Stimulated activated naive B cell treated with anti-CD40 and anti-IgM and Interleukin-4, amounts not matched to agents 10 μg/mL and 1 μg/mL and 100 μg/mL, for 72 hours (primary cell): ENCODE measurements at places on chromosomes 12 and 14.
A peak's percentile ranks its signal among the peaks of the same experiment; 100 is the strongest.

DNA sequence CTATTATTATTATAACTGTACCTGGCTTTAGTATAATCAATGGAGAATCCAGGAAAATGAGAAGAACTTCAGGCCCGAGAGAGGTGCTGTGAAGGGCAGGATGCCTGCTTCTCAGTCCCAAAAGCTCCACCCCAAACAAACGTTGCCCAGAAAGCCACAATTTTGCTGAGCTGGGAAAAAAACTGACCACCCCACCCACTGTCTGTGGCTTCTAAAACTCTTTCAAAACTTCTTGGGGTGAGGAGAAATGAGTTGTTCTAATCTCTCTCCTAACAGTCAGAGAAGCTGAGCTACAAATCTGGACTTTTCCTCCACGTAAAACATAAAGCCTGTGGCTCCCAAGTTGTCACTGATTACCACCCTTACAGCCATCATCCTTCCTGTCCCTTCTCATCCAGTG is 13.4 kb downstream of the VDR start:
- H3K36me3 ChIP-seq, result peaks cover 70% of the 10 kb centered on the region
- peaks cover 5% of the 10 kb centered on the region for H3K27me3 ChIP-seq
- no peak overlapping the region for H3K4me3 ChIP-seq
- no peak for DNase-seq
- peak overlapping the region; percentile 73 for H3K27ac ChIP-seq

GRCh38 chr12:120988658-120989057 is 10.3 kb downstream of the HNF1A start:
- no peak overlapping the region for H3K27ac ChIP-seq
- H3K36me3 ChIP-seq, result peaks cover 3% of the 10 kb centered on the region
- H3K4me1 ChIP-seq, result no peaks in the 10 kb centered on the region
- H3K4me3 ChIP-seq, result no peak overlapping the region
- H3K27me3 ChIP-seq, result peaks cover 4% of the 10 kb centered on the region

GRCh38 chr12:79961411-79961810 is 26.5 kb upstream of the PPP1R12A start:
- no peaks in the 10 kb centered on the region for H3K36me3 ChIP-seq
- H3K4me3 ChIP-seq, result no peak overlapping the region
- H3K4me1 ChIP-seq, result no peaks in the 10 kb centered on the region
- no peak for DNase-seq
- H3K27ac ChIP-seq, result no peak overlapping the region

GRCh38 chr14:78227248-78228077 is 57.3 kb downstream of the NRXN3 start:
- H3K36me3 ChIP-seq, result no peaks in the 10 kb centered on the region
- H3K27ac ChIP-seq, result no peak overlapping the region
- peaks cover 8% of the 10 kb centered on the region for H3K27me3 ChIP-seq

- no peak overlapping the region for H3K27ac ChIP-seq
- H3K27me3 ChIP-seq, result no peaks in the 10 kb centered on the region
- peaks cover 71% of the 10 kb centered on the region for H3K4me1 ChIP-seq
- H3K36me3 ChIP-seq, result peaks cover 8% of the 10 kb centered on the region
These were observed 4.9 kb downstream of the SLC48A1 start for GRCh38 chr12:47777741-47778558.

DNA sequence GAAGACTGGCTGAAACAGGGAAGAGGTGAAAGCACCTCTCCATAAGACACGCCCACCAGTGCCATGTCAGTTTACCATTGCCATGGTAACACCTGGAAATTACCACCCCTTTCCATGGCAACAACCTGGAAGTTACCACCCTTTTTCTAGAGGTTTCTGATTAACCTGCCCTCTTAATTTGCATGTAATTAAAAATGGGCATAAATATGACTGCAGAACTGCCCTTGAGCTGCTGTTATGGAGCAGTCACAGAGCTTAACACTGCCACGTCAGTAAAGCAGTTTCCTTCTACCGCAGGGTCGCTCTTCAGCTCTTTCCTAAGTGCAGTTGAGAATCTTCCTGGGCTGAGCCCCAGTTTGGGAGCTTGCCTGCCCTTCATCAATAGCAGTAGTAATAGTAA is 55.2 kb downstream of the RASSF3 start:
- peaks cover 2% of the 10 kb centered on the region for H3K36me3 ChIP-seq
- H3K4me3 ChIP-seq, result peak overlapping the region; percentile 45
- no peaks in the 10 kb centered on the region for H3K27me3 ChIP-seq
- H3K27ac ChIP-seq, result peak overlapping the region; percentile 93
- H3K4me1 ChIP-seq, result peaks cover 85% of the 10 kb centered on the region

DNA sequence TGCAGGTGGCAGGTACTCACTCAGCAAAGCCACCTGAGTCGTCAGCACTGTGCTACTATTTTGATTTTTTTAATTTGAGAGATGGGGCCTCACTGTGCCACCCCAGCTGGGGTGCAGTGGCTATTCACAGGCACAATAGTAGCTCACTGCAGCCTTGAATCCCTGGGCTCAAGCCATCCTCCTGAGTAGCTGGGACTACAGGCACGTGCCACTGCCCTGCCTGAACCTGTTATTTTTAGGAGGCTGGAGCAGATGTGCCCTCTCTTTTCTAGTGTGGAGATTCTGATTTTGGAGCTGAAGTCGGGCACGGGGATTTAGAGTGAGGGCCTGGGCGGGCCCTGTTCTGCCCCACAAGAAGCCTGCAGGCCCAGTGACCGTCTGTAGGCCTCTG is 17.3 kb downstream of the SLC25A47 start:
- peak overlapping the region; percentile 96 for H3K27ac ChIP-seq
- DNase-seq, result no peak
- H3K4me3 ChIP-seq, result peak overlapping the region; percentile 62
- H3K36me3 ChIP-seq, result peaks cover 58% of the 10 kb centered on the region

- H3K27me3 ChIP-seq, result no peaks in the 10 kb centered on the region
- H3K27ac ChIP-seq, result peak overlapping the region; percentile 70
- no peak for DNase-seq
- H3K4me1 ChIP-seq, result no peaks in the 10 kb centered on the region
- peaks cover 77% of the 10 kb centered on the region for H3K36me3 ChIP-seq
- H3K4me3 ChIP-seq, result no peak overlapping the region
These were observed 26.7 kb upstream of the HDAC7 start for GRCh38 chr12:47846294-47846996.

GRCh38 chr14:64174922-64175782 is 119.0 kb downstream of the ESR2 start:
- H3K27ac ChIP-seq, result no peak overlapping the region
- H3K27me3 ChIP-seq, result no peaks in the 10 kb centered on the region
- DNase-seq, result no peak
- peaks cover 7% of the 10 kb centered on the region for H3K4me1 ChIP-seq

- peak overlapping the region; percentile 94 for H3K4me3 ChIP-seq
- H3K27me3 ChIP-seq, result no peaks in the 10 kb centered on the region
- peaks cover 42% of the 10 kb centered on the region for H3K4me1 ChIP-seq
- H3K27ac ChIP-seq, result peak overlapping the region; percentile 97
- H3K36me3 ChIP-seq, result peaks cover 9% of the 10 kb centered on the region
These were observed 42.8 kb downstream of the KDM2B start for GRCh38 chr12:121537814-121538698.

GRCh38 chr12:51382173-51382572 is 9.0 kb downstream of the GALNT6 start:
- no peak overlapping the region for H3K27ac ChIP-seq
- peaks cover 5% of the 10 kb centered on the region for H3K27me3 ChIP-seq
- peaks cover 50% of the 10 kb centered on the region for H3K4me1 ChIP-seq
- DNase-seq, result no peak

DNA sequence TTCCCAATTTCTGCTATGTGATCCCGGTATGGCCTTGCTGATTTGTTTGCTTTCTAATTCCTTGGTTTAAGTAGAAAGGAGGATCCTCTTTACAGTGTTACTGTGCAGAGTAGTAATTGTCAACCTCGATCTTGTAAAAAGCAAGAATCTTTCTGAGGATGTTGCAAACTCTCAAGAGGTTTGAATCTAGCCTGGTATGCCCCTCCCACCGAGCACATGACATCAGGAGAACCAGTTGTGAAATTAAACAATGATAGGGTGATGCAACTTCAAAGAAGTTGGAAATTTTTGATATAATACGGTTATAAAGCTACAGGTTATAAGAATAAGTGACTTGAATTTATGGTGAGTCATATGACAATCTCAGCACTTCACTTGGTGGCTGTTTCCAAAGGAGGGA is 35.0 kb upstream of the FUT8 start:
- H3K4me3 ChIP-seq, result no peak overlapping the region
- no peak for DNase-seq
- H3K27me3 ChIP-seq, result peaks cover 15% of the 10 kb centered on the region
- H3K4me1 ChIP-seq, result peaks cover 5% of the 10 kb centered on the region
- H3K27ac ChIP-seq, result no peak overlapping the region

DNA sequence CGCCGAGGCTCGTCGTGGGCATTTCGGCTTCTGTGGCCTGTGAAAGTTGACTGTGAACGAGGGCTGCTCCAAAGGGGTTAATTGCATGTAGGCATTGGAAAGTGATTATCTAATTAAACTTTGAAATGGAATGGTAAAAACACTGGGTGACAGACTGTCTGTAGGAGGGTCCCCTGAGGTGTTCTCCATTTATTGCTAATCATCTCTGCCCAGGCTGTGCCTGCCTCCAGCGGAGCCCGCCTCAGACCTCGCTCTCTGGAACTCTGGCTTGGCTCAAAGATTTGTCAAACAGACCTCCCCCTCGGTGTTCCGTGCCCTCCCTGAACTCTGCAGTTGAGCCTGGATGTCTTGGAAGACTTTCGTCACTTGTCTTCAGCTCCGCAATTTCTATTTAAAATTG is 50.2 kb upstream of the VRK1 start:
- no peaks in the 10 kb centered on the region for H3K36me3 ChIP-seq
- no peak overlapping the region for H3K27ac ChIP-seq
- no peak overlapping the region for H3K4me3 ChIP-seq

GRCh38 chr12:99444859-99445316 is 202.7 kb upstream of the GARIN6 start:
- H3K36me3 ChIP-seq, result no peaks in the 10 kb centered on the region
- no peaks in the 10 kb centered on the region for H3K4me1 ChIP-seq
- H3K4me3 ChIP-seq, result no peak overlapping the region
- H3K27ac ChIP-seq, result no peak overlapping the region
- no peak for DNase-seq

DNA sequence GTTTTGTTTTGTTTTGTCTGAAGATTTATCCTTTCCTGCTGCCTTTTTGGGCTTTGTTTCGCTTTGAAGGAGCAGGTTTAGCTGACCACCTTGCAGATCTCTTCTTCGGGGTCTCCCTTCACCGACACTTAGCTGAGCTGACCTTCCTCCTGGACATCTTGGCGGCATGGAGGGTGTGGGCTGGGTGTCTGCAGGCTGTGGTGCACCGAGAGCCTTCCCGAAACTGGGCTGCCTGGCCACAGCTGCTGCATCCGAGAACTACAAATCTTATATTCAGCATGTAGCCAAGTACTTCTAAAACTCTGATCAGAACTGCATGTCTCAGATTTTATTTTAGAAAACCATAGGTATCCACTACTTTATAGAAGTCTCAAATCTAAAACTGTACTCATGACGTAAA is 84.9 kb downstream of the PPFIBP1 start:
- H3K36me3 ChIP-seq, result peaks cover 21% of the 10 kb centered on the region
- no peak overlapping the region for H3K4me3 ChIP-seq
- no peak overlapping the region for H3K27ac ChIP-seq
- no peaks in the 10 kb centered on the region for H3K27me3 ChIP-seq
- DNase-seq, result no peak

GRCh38 chr12:55619354-55620138 is 17.1 kb upstream of the OR10P1 start:
- peak; percentile 57 for DNase-seq
- H3K36me3 ChIP-seq, result peaks cover 4% of the 10 kb centered on the region
- no peak overlapping the region for H3K4me3 ChIP-seq
- H3K27me3 ChIP-seq, result peaks cover 47% of the 10 kb centered on the region

DNA sequence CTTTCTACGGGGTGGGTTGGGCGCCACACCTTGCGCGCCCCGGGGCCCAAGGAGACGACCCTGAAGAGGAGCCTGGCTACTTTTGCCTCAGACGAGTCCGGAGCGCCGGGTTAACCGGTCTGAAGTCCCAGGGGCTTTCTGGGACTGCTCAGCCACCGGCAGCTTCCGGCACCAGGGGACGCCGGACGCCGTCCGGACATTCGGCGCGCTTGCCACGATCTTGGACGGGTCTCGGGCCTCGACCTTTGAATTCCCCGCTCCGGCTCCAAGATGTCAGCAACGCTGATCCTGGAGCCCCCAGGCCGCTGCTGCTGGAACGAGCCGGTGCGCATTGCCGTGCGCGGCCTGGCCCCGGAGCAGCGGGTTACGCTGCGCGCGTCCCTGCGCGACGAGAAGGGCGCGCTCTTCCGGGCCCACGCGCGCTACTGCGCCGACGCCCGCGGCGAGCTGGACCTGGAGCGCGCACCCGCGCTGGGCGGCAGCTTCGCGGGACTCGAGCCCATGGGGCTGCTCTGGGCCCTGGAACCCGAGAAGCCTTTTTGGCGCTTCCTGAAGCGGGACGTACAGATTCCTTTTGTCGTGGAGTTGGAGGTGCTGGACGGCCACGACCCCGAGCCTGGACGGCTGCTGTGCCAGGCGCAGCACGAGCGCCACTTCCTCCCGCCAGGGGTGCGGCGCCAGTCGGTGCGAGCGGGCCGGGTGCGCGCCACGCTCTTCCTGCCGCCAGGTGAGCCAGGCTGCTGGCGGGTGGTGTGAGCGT is at the start of gene ACOT4:
Gene ACOT4, plus strand, starts transcription at position 184 of the 760 bp plus-strand sequence. Its CDS starts 87 bp downstream, at position 271.
- peak within 1 kb of the TSS; percentile 81 for H3K4me3 ChIP-seq
- peak; percentile 32 for DNase-seq
- H3K4me1 ChIP-seq, result peaks cover 3% of the 10 kb centered on the region

- DNase-seq, result no peak
- no peak overlapping the region for H3K27ac ChIP-seq
- H3K27me3 ChIP-seq, result no peaks in the 10 kb centered on the region
- H3K4me1 ChIP-seq, result no peaks in the 10 kb centered on the region
- no peak overlapping the region for H3K4me3 ChIP-seq
These were observed 111.3 kb upstream of the EEA1 start for GRCh38 chr12:93040367-93040766.

DNA sequence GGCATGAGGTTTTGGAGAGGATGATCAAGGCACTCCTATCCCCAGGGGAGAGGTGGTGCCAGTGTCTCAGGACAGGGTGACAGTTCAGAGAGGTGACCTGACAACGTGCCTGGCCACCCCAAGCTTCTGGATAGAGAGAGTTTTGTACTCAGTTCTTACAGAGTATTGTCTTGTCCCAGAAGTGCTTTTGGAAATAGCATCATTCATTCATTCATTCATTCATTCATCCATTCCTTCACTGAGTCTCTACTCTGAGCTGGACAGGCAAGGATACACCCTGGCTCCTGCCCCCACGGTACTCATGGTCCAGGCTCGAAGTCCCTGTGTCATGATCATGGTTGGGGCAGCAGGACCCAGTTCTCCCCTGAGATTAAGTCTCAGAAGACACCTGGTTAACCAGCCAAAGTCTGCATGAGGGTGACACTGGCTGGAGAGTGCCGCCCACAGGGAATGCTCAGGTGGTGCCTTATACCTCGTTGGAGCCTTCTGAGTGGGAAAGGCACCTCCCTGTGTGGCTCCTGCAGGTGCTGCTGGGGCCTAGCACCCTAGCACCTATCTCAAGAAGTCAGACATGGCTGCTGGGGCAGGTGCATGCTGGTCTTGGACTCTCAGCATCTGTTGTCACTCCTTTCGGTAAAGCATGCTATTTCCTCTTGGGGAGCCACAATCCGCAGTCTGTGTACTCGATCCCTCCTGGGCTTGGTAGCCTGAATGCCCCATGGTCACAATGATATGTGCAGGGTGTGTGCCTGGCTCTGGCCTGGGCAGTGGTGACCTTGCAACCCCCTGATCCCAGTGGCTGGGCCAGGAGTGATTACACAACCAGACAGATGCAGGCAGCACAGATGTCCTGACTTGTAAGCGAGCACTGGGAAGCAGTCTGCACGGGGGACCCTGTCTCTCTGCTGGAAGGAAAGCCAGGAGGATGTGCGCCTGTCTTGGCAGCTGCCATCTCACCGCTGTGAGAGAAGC is 57.8 kb downstream of the C14orf132 start:
- H3K4me1 ChIP-seq, result peaks cover 8% of the 10 kb centered on the region
- H3K4me3 ChIP-seq, result no peak overlapping the region
- no peaks in the 10 kb centered on the region for H3K36me3 ChIP-seq

GRCh38 chr12:131041216-131041967 is 87.7 kb downstream of the ADGRD1 start:
- H3K27me3 ChIP-seq, result no peaks in the 10 kb centered on the region
- no peak for DNase-seq
